ENCODE measurements at places on chromosomes 13 and 19.

- DNase-seq, result no peak
Measured at GRCh38 chr13:24162604-24163003, 2.1 kb downstream of the SPATA13 start.

DNA sequence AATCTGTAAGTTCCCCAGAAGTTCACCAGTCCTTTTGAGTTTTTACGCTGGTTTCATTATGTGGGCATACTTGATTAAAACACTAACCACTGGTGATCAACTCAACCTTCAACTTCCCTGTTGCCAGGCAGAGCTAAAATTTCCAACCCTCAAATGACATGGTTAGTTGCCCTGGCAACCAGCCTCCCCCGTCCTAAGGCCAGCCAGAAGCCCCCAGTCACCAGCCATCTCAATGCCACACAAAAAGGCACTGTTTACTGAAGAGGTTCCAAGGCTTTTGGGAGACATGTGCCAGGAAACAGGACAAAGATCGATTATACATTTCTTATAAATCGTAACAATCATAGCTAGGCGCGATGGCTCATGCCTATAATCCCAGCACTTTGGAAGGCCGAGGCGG is 1.6 kb downstream of the ZNF649 start:
- no peak for DNase-seq

DNA sequence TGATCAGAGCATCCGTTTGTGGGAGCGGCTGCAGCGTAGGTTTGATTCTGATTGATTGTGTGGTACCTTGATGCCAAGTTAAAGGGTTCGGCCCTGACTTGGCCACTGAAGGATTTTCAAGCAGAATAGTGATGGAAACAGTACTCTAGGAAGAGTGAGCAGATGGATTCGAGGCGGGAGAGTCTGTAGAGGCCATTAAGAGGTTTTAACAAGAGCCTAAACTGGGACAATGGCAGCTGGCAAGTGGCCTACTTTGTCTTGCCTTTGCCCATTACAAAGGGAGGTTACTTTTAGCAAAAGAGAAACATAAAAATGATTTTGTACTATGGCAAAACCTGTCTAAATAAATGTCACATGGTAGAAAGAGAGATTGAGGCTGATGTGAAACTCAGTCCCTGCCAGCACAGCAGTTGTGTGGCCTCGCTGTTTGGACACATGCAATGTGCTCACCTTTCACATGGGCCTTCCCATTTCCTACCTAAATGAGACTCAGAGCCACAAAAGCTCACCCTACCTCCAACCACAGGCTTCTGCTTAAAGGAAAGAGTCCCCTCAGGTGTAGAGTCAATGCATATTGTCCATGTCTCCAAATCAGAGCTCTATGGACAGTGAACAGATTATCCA is 62.4 kb upstream of the RAP2A start:
- DNase-seq, result no peak

- DNase-seq, result peak; percentile 71
Measured at GRCh38 chr19:54462655-54463530, 685 bp downstream of the LENG9 start.

DNA sequence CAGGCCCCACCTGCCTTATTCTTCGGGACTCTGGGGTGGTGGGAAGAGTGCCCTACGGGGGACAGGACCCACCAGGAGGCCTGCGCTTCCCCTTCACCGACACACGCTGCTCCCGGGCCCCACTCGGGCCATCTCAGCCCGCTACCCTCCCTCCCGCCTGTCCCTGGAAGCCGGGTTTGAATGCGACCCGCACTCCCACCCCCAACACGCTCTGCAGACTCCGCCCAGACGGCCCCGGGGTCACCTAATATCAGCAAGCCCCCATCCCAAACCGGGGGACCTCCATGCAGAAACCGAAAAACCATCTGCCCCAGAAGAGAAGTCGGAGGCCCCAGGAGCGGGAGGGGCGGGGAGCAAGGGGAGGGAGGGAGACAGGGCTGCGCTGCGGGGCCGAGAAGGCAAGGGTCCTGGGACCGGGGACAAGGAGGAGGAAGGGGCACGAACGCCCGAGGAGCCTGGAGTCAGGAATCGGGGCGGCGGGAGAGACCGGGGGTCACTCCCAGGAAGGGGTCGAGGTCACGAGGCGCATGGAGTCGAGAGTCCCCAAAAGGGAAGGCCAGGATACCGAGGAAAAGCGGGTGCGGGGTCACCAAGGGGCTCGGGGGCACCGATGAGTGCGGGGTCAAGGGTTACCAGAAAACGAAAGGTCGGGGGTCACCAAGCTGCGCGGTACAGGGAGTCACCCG is 766 bp downstream of the SBNO2 start:
- DNase-seq, result peak; percentile 35

DNA sequence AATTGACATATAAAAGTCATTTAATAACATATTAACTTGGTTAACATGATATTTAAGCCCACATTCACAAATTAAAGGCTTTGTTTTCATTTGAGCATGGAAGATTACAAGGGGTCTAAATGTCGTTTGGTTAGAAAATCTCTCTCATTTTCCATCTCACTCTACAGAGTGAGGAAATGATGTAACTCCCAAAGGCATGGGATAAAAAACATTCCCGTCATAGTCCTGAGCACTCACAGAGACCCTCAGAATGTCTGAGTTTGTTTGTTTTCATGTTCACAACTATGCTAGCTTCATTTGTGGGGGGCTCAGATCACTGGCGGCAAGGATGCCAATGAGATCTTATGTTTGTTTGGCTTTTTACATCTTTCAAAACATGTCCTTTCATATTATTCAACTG is 307.5 kb downstream of the TBC1D4 start:
- DNase-seq, result no peak

- DNase-seq, result peak; percentile 89
Measured at GRCh38 chr13:43303033-43303729, 279.8 kb downstream of the DNAJC15 start.

DNA sequence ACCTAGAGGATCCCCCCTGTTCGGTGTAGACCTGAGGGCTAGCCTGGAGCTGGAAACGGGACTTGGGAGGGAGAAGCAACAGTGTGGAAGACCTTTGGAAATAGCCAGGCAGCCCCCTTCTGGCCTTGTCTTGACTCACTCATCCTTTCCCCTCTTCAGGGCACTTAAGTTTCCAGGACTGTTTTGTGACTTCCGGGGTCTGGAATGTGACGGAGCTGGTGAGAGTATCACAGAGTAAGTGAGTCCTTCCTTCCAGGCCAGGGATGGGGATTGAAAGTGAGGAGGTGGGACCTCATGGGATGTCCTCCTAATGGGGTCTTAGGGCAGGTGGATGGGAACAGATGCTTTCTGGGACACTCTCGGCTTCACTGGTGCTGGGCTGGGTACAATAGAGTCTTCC is 29.4 kb downstream of the LYL1 start:
- no peak for DNase-seq

DNA sequence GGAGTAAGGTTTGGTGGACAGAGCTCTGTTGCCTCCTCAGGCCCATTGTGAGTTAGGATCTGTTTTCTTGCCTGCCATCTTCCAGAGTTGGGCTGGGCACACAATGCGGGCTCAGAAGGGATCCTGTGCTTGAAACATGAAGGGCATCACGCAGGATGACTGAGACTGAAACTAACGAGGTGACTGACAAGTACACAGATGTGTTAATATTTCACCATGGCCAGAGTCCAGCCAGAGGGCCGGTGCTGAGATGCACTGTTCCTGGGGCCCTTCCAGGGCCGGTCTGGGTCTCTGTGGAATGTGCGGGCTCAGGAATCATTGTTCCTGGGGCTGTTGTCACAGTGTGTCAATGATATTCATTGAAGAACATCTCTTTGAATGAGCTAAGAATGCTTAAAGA is 163.7 kb downstream of the URI1 start:
- no peak for DNase-seq

DNA sequence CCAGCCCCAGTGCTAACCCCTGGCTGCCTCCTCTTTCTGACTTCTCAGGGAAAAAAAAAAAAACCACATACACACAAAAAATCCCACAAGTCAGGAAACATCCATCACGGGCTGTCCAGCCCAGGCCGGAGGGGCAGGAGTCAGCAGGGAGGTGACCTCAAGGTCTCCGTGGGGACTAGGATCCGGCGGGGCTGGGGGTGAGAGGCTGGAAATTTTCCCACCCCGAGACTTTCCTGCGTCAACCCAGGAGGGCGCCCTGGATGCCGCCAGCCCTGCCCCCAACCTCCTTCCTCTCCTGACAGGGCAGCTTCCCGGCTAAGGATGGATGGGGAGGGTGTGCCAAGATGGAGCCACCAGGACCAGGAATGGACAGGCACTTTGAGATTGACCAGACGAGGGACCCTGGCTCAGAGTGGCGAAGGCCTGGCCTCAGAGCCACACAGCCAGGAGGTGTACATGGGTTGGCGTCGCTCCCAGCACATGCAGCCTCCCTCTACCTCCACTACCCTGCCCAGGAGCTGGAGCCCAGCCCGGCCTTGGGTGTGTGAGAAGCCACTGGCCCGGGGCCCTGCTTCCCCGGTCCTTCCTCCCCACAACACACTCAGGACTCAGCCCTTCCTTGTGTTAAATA is 33.3 kb downstream of the BLOC1S3 start:
- DNase-seq, result peak; percentile 60

DNA sequence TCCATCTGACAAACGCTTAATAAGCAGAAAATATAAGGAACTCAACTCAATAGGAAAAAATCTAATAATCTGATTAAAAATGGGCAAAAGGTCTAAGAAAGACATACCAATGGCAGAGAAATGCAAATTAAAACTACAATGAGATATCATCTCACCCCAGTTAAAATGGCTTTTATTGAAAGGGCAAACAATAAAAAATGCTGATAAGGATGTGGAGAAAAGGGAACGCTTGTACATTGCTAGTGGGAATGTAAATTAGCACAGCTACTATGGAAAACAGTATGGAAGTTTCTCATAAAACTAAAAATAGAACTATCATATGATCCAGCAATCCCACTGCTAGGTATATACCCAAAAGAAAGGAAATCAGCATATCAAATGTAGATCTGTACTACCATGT is 508.8 kb upstream of the GPC6 start:
- DNase-seq, result no peak

- DNase-seq, result no peak
Measured at GRCh38 chr19:41921577-41922576, 6.4 kb downstream of the ERFL start.

- DNase-seq, result peak; percentile 93
Measured at GRCh38 chr19:16382775-16383543, 58.3 kb downstream of the KLF2 start.

- peak; percentile 96 for DNase-seq
Measured at GRCh38 chr19:36331353-36332228, 47.4 kb downstream of the ZFP14 start.

GRCh38 chr13:22945321-22946226 is 235.2 kb upstream of the SGCG start:
- DNase-seq, result no peak

GRCh38 chr13:53216773-53217172 is 188.2 kb downstream of the OLFM4 start:
- no peak for DNase-seq

DNA sequence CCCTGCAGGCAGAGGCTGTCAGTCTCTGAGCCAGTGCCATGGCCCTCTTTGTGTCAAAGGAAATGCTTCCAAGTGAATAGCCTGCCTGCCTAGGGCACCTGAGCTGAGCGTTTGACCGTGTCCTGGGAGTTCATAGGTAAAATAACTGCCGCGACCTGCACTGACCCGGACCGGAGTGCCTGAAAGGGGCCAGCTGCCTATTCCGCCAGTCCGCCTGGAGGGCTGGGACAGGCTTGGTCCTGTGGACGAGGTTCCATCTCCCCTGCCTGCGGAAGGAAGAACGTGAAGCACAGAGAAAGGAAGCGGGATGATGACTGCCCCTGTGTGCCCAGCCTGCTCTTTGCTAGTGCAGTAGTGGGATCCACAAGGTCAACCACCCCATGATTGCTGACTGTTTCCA is 17.5 kb upstream of the ZNF492 start:
- DNase-seq, result no peak

- no peak for DNase-seq
Measured at GRCh38 chr13:56720841-56721240, 419.9 kb upstream of the PRR20A start.

DNA sequence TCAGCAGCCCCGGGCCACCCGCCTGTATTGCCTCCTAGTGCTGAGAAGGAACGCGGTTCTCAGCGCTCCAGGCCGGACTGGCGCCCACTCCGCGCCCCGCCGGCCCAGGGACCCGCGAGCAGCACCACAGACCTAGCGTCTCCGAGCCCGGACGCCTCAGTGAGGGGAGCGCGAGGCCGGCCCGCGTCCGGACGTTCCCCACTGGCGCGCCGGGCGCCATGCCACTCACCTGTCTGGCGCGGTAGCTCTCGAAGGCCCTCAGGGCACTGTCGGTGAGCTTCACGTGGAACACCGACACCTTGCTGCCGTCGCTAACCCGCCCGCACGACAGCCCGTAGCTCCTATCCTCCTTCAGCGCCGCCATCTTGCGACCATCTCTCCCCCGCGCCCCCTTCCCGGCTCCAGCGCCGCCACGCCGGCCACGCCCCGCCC is at the start of gene ELL:
TSS of gene ELL (minus strand) at position 379 of the 432 bp plus-strand sequence. CDS start at position 364, 15 bp downstream.
- DNase-seq, result no peak

- DNase-seq, result no peak
Measured at GRCh38 chr13:88086577-88086976, 415.4 kb downstream of the SLITRK5 start.

DNA sequence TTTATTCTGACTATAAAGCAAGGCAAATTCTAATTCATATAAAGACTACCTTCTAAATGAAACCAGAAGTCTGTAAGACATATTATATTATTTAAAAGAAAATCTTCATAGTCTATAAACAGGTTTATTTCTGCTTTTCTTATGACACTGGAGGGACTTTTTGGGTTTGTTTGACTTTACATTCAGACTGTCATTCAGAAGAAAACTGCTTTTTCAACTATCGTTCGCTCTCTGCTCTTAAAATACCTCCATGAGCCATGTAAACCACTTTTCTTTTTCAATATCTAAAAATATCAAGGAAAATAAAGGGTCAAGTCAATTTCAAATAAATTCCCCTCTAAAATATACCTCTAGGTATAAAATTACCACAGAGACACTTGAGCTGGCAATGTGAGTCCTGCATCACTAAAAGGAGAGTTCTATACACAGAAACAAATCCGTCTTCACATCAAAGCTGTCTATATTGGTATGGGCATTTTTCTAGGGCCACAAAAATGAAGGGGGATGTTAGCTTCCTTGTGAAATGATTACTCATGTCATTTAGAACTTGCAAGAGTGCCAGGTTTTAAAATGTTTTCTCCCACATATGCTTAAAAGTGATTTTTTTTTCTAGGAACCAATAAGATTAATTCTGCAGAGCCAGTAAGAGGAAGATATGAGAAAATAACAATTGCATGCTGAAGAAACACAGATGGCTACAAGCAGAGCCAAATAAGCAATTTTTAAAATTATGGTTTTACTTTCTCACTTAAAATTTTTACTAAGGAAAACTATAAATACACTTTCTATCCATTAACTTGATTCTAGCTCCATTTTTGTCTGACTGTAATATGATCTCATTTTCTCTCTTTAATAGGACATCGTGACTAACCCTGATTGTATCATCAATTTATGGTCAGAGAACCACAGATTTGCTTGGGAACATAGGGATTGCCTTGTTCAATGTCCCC is 181.8 kb downstream of the TBC1D4 start:
- DNase-seq, result no peak

GRCh38 chr13:113927661-113928581 is 46.0 kb downstream of the C13orf46 start:
- peak; percentile 79 for DNase-seq

GRCh38 chr19:43450545-43450997 is 14.8 kb downstream of the LYPD3 start:
- no peak for DNase-seq

GRCh38 chr19:10118960-10119359 is 739 bp downstream of the EIF3G start:
- DNase-seq, result no peak

- DNase-seq, result no peak
Measured at GRCh38 chr19:1699998-1700732, 47.8 kb upstream of the TCF3 start.

Measured in lung (tissue), 17 donors.